Muscle of arm (tissue), 14 donors: ENCODE measurements at places on chromosomes 3 and 15. TPM values are rescaled to one million over a fixed set of nuclear protein-coding genes. Genes with fewer than 3 reads are reported as not detected.

DNA sequence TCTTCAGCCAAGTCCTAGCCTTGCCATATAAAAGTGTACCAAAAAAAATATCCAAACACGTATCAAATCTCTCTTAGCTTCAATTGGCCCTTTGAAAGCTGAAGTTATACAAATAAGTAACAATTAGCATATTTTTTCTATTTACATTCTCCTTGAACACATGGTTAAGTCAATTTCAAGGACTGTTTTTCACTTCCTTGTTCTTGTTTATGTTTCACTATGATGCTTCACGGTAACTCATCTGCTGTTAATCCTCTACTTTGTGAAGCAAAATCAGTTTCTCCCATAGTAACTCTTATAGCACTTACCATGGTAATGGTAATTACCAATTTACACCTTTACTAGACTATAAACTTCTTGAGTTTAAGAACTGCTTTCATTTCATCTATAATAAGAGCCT lies 10.6 kb upstream of the SPRED1 start:
- no peak for DNase-seq

DNA sequence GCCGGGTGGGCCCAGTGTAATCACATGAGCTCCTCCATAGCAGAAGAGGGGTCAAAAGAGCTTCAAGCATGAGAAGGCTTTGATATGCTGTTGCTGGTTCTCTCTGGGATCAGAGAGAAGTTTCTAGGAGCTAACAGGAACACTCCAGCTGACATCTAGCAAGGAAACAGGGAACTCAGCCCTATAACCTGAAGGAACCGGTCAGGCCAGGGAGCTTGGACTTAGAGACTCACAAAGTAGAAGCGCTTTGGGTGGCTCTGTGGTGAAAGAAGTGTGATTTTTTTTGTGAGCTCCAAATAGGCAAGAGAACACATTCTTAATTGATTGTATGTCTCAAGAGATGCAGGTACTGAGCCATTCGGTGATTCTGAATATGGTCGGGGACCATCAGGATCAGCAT lies 26.2 kb upstream of the EPHB1 start:
- no peak for DNase-seq

DNA sequence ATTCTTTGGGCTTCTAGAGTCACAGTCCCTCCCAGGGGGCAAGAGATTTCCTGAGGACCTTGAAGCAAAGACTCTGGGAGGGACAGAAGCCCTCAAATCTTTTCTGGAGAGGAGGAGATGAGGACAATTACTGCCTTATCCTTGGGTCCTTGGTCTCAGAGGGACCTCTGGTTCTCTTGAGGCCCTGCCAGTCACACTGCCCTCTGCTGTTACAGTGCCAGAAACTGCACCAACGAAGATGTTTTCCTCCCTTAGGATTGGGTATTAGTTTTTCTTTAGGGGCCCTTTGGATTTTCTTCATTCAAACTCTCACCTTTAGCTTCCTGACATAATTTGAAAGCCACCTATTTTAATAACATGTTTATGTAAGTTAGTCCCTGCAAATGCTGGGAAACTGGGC lies 58.2 kb upstream of the SCN5A start:
- no peak for DNase-seq

DNA sequence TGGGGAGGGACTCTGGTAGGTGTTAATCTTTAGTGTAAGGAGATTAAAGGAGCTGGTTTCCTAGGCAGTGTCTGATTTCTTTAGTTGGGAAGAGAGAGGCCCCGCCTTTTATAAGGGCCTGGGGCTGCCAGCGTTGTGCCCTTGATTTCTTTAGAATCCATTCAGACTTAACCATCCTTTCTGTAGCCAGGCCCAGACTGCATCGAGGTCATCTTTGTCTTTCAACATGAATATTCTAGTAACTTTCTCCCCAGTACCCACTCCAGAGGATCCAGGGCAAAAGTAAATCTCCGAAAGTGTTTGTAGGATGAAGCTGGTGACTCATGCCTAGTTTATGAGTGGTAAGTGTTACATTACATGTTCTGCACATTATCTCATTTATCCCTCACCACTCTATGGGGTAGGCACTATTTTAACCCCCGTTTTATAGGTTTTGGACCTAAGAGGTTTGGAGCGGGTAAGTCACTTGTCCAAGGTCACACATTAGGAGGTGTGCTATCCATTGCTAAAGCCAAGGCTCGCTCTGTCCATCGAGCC lies 11.8 kb upstream of the USP3 start:
- DNase-seq = no peak

GRCh38 chr3:115859002-115859807 lies 235.9 kb downstream of the GAP43 start:
- no peak for DNase-seq

DNA sequence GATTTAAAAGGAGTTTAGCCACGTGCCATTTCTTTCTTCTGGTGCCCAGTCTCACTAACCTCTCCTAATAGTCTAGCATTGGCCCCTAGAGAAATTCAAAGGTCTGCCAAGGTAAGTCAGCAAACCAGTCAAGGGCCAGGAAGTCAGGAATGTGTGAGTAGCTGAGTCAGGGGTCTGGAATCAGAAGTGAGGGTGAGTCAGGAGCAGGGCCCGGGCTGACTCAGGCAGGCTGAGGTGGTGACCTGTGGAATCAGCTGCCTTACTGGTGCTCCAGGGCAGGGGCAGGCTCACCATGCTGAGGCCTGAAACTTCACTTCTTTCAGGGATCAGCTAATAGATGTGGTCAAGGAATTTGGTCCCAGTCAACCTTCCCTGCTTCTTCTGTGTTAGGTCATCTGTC lies 105.8 kb upstream of the MYZAP start:
- no peak for DNase-seq

- no peak for DNase-seq
Measured at GRCh38 chr3:183108001-183108449, 8.7 kb upstream of the MCCC1 start.

- no peak for DNase-seq
Measured at GRCh38 chr3:194245975-194246561, 105.1 kb downstream of the CPN2 start.

The ACP3 gene
- polyA plus RNA-seq = 1.5 TPM

The C3orf52 gene
- 7.7 TPM for polyA plus RNA-seq
